Cortex of kidney (tissue), 1 donor: ENCODE measurements at places on chromosomes 2 and 18.

GRCh38 chr2:174682007-174682577 is 82.2 kb downstream of the CHRNA1 start:
- no peak for DNase-seq

- DNase-seq, result no peak
Observed at GRCh38 chr2:38079116-38080052, 3.4 kb upstream of the CYP1B1 start.

GRCh38 chr2:101803128-101803527 is 105.6 kb downstream of the MAP4K4 start:
- no peak for DNase-seq

- DNase-seq, result no peak
Observed at GRCh38 chr2:229650901-229651300, 63.5 kb downstream of the DNER start.
